Vagina (tissue), 2 donors: ENCODE measurements at places on chromosomes 11 and 22. TPM values are rescaled to one million over a fixed set of nuclear protein-coding genes. Genes with fewer than 3 reads are reported as not detected.

The MGAT3 gene
- total RNA-seq: 0.98 TPM

The GALNT18 gene
- 22.1 TPM for total RNA-seq

The ANO5 gene
- 1.2 TPM for total RNA-seq

The C22orf31 gene
- not detected for total RNA-seq

The ZC3H12C gene
- total RNA-seq: 16.7 TPM

The MCHR1 gene
- total RNA-seq: not detected

The CCDC73 gene
- not detected for total RNA-seq
